Activated CD4-positive, alpha-beta T cell treated with anti-CD3 and anti-CD28 coated beads, Interleukin-2, amount 50 U/mL, for 1 hour (primary cell): ENCODE measurements at places on chromosomes 3 and 15.
A peak's percentile ranks its signal among the peaks of the same experiment; 100 is the strongest.

GRCh38 chr15:66743703-66744536 is 41.9 kb downstream of the SMAD6 start:
- DNase-seq, result no peak

DNA sequence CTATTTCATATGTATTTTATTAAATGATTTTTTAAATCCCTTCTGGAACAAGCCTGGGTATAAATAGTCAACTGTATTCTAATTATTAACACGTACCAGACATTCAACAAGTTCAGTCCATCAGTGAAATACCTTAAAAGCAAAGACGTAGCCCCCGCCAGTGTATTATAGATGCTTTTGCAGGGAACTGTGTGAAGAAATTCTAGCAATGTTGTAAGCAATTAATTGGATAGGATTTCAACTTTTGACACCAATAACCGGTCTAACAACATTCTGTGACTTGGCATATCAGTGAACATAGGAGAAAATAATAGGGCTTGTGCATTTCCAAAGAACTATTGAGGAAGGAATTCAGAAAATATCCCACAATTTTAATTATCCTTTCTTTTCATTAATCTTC is 67.2 kb upstream of the TGFBR2 start:
- no peak for DNase-seq

DNA sequence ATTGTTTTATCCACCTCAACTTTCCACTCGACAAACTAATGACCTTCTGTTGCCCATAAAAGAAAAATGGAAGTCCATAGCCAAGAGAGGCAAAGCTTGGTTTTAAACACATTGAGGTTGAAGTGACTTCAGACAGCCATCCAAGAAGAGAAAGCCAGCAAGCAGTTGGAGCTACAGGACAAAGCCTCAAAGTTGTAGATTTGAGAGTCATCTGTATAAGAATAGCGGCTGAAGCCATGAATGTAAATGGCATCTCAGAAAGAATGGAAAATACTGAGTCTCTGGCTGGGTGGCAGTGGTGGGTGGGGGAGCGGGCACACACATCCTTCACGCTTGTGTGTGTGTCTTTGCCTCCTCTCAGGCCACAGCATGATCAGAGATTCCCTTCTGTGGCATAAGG is 124.1 kb upstream of the CHRM5 start:
- DNase-seq, result no peak

GRCh38 chr15:57732526-57733331 is 26.2 kb downstream of the POLR2M start:
- peak; percentile 40 for DNase-seq

- no peak for DNase-seq
These were observed 4.7 kb downstream of the SMAD3 start for GRCh38 chr15:67070150-67070549.

DNA sequence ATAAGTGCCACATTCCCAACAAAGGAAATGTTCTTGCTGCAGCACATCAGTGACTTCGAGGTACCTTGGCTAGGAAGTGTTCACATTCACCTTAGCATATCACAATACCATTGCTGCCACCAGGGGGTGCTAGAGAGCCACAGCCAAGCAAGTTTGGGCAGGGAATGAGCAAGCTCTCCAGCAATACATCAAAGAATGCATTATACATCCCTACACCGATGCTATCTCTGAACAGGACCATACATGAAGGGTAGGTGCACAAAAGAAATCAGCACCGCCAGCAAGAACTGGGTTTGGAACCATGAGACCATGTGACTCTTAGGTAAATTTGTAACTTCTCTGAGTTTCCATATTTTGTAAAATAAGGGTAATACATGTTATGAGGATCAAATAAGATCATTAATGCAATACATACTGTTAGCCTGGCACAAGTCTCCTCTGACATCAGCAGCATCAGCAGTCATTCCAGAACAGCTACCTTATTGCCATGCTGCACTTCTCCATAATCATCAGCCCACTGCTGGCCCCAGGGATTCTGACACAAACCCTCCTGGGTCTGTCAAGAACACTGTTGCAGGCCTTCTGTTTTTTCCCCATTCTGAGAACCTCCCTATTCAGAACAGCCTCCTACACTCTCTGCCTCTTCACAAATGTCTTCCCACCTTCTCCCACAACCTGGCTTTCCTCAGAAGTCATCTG is 37.5 kb downstream of the RYK start:
- DNase-seq, result peak; percentile 89

GRCh38 chr3:44476181-44476611 is 1.3 kb downstream of the ZNF445 start:
- DNase-seq, result no peak

DNA sequence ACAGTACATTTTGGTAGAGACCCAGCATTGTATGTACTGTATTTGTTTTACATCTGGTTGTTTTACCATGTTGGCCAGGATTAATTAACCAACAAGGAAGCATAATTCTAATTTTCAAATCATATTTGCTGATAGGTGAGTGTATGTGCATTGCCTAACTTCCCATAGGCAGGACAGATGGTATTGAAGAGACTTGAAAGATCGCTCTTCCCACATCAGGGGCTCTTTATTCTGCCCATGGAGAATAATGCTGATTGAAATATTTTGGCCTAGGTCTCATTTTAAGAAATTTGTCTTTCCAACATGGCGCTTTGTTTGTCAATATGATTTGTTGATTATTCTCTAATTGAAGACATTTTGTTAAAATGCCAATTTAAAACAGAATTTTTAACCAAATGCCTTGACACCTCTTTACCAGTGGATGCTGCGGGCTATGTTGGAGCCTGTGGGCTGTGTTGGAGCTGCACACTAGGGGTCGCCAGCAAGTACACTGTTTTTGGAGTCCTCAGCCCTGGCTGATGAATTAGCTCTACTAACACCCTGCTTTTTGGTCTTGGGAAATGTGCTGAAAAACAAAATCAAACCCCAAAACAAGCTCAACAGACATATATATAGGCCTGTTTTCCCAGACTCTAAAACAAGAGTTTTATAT is 5.3 kb downstream of the P2RY12 start:
- DNase-seq, result no peak

DNA sequence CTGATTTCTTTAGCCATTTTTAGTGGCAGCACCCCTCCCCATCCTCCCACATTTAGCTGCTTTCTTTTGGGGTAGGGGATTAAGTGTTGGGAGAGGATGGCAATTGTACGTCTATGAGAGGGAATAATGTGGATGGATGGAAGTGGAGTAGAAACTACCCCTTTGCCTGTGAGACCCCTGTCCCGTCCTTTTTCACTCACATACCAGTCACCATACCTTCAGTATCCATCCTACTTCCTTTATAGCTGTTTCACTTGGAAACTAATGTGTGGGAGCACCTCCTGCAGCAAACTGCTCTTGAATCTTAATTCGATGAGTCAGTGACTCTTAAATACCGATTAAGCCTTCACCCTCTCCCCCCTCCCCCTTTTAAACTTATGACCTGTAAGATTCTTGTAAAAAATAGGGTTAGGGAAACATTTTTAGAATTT is 730 bp downstream of the SPRED1 start:
- DNase-seq, result no peak

DNA sequence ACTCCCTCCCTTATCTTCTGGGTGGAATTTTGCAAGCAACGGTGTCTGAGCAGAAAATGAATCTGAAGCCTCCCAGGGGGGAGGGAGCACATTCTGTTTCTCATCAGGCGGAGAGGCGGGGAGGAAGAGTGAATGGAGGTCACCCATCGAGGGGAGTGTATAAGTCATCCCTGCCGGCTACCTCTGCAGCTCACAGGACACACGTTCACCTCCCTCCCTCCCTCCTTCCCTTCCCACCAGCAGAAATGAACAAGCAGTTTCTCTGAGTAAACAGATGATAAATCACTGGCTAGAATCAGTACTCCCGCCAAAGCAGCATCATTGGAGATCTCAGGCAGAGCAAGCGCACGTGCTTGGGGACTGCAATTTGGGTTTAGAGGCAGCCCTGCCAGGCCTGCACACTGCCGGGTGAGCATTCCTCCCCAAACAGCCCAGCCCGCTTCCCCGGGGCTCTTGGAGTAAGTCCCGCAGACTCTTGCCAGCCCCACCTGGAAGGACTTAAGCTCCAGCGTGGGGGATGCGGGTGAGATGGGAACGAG is 38.3 kb downstream of the CPN2 start:
- DNase-seq, result no peak

DNA sequence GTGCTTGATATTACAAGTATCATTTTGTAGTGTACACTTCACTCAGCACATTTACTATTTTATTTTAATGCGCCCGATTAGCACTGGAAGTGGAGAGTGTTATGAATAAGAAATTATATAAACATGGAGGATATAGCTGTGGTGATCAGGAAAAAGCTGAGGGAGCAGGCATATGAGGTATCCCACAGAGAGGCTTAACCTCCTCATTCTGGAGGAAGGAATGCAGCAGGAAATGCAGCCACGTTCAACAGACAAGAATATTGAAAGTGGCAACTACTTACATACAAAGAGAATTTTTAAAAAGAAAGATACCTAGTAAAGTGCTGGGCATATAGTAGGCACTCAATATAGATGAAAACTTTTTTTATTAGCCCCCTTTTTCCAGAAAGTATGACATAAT is 166.0 kb upstream of the SATB1 start:
- no peak for DNase-seq

DNA sequence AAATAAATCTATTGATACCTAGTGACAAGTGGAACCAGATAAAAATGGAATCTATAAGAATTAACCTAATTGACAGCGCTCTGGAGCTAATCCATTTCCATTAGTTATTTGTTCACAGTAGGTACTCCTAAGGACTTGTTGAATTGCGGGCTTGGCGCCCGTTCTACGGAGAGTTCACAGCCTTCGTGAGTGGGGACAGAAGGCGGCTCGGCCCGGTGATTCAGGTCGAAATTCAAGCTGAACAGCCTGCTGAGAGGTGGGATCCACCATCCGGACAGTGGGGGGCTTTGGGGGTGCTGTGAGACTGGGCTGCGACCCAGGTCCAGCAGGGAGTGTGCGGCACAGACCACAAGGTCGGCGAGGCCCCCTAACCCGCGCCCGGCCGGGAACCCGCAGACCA is 779 bp upstream of the CTNNB1 start:
- DNase-seq, result peak; percentile 8

DNA sequence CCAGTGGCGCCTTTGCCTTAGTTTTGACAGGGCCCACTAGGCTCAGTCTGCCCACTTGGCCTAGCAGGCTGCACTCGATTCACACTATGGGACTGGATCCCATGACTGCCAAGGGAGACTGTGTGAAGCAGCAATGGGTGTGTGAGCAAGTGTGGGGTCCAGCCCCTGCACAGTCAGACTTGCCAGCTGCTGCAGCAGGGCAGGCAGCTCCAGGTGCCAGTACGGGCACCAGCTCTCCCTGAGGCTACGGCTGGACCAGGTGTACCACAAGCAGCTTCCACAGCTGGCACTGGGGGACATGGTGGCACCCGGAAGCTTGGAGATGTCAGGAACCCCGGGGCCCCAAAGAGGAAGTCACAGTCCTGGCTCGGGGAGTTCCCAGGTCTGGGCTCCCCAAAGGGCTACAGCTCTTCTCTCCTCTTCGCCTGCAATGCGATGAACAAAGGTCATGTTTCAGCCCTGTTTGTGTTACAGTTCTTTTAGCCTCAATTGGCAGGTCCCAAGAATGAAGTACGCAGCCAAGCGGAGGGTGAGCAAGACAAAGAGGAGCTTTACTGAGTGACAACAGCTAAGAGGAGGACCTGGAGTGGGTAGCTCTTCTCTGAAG is 67.1 kb downstream of the PIK3CB start:
- no peak for DNase-seq

DNA sequence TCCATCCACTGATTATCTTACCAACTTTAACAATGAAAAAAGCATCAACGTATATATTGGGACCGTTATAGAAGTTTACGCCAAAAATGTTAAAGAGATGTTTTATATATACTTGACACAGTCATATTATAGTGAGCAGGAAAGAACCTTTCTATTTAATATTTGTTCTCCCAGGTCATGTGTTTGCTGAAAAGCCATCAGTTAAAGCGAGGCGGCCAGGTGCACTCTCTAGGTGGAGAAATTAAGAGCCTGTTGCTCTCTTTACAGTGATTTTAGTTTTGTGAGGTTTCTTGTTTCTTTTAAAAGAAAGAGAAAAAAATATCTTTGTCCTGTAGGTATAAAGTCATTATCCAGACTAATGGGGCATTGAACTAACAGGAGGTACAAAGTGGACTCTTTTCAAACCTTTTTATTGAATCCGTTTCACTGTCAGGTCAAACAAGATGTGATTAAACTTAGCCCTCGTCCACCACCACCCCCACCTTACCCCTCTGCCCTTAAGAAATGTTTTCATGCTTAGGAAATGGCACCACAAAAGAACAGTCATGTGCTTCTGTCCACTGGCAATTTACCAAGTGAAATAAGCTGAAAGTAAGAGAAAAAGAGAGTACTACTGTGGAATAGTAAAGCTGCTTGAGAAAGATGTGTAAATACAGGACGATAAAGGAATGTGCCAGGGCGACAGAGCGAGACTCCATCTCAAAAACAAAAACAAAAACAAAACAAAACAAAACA is 279.9 kb downstream of the PTPRG start:
- DNase-seq, result no peak

GRCh38 chr15:39692356-39693327 is 90.0 kb downstream of the FSIP1 start:
- DNase-seq, result no peak

DNA sequence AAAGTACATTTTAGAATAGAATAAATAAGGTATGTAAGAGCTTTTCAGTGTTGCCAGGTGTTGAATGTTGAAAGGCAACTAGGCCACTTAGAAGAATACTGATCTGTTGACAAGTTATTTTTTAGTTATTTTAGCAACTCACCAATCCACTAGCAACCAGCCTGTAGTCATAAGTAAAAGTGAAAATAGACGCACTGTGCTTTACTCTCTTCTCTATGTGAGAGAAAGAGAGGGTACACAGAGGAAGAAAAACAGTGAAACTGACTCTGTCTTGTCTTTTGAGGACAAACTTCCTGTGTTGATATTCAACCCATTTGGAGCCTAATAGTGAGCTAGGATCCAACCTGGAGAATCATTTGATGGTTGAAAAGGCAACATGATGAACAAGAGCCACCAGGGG is 327.1 kb upstream of the GOLIM4 start:
- no peak for DNase-seq

GRCh38 chr15:99365242-99365641 is 114.0 kb downstream of the LRRC28 start:
- no peak for DNase-seq
